ENCODE measurements at places on chromosomes 6 and 20.

- no peak for DNase-seq
Observed at GRCh38 chr6:161342039-161342438, 68.2 kb upstream of the AGPAT4 start.

- DNase-seq, result no peak
Observed at GRCh38 chr20:34190679-34191090, 50.5 kb upstream of the ASIP start.

DNA sequence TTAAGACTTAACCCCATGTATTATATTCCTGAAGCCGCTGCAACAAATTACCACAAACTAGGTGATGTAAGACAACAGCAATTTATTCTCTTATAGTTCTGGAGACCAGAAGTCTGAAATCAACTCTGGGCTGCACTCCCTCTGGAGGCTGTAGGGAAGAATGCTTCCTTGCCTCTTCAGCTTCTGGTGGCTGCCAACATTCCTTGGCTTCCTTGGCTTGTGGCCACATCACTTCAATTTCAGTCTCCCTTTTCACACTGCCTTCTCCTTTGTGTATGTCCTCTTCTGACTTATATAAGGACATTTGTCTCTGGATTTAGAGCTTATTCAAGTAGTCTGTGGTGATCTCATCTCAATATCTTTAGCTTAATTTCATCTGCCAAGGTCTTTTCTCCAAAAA is 141.6 kb downstream of the DHX35 start:
- no peak for DNase-seq

GRCh38 chr6:134021396-134022122 is 30.9 kb downstream of the SLC2A12 start:
- DNase-seq, result no peak

DNA sequence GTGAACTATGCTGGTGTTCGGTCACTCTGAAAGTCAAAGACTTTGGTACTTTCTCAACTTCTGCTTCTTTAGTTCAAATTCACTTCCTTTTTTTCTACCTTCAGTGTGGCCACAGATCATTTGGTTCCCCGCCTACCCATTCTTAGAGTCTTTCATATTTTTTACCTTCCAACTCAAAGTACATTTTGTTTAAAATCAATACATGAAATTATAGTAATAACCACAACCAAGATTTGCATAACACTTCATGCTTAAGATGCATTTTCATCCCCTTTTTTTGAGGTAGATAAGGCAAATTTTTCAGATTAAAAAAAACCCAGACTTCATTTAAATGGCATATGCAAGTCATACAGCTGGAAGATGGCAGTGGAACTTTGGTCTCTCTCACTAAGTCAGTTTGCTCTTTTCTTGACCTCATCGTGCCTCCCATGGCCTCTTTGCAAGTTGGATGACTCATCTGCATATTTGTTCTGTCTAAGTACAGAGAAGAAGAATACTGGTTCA is 11.9 kb upstream of the CNR1 start:
- DNase-seq, result no peak

- DNase-seq, result no peak
Observed at GRCh38 chr6:128711149-128711548, 171.8 kb upstream of the LAMA2 start.

- no peak for DNase-seq
Observed at GRCh38 chr6:113356139-113356538, 501.0 kb upstream of the MARCKS start.

DNA sequence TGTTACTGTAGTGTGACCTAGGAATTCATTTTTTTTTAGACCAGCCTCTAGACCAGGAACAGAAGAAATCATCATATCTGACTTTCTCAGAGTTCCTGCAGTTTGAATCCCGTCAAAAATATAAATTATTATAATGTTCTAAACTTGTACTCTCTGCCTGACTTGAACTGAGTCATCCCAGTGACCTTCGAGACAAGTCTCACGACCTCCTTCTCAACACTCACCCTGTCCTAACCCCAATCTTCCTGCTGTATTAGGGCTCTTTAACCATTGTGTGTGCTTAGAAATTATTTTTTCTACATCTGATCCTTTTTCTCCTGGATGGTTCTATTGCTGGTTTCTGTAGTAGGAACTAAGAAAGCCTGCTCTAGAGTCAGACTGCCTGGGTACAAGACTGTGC is 21.5 kb downstream of the ADGRF5 start:
- no peak for DNase-seq

DNA sequence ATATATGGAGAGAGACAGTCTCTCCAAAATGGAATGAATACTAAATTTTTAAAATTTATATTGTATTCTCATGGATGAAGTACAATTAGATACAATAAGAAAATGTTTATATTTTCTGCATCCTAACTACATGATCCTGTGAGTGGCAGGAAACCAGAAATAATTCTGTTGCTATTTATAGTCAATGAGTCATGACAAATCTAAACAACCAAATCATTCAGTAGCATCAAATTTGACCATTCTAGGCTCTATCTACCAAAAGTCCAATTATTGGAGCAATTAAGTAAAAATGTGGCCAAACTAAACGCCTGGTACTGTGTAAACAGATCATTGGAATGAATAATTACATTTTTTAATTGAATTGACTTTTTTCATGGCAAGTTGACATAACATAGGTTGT is 959.8 kb downstream of the EPHA7 start:
- no peak for DNase-seq

DNA sequence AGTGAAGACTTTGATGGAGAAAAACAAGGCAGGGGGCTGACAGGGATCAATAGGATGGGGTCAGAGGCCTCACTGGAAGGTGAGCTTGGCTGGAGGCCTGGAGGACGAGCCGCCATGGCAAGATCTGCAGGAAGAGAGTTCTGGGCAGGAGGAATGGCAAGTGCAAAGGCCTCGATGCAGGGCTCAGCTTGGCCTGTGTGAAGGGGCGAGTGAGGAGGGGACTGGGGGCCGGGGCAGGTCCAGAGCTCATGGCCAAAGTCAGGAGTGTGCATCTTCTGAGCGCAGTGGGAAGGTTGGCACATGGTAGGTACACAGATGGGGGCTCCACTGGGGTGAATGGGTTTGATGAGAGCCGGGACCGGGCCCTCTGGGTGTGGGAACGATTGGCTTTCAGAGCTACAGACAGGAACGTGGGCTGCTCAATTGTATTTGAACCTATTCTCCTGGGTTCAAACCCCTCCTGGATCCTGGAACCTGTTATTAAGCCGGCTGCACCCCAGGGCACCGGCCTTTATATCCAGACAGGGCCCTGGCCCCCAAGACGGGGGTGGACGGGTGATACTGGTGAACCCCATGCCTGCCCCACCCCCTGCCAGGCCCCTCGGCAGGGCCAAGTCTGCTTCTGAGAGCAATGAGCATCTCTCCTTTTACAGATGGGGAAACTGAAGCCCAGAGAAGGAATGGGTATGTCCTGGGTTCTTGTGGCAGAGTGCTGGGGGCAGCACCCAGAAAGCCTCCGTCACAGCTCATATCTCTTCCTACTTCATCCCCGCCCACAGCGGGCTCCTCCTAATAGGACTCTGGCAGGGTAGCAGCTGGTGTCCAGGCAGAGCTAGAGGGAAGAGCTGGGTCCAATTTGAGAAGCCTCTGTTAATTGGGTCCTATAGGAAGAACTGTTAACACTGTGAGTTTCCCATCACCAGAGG is 106.1 kb downstream of the CEBPB start:
- no peak for DNase-seq

- DNase-seq, result no peak
Observed at GRCh38 chr6:75566137-75566767, 35.4 kb upstream of the SENP6 start.

DNA sequence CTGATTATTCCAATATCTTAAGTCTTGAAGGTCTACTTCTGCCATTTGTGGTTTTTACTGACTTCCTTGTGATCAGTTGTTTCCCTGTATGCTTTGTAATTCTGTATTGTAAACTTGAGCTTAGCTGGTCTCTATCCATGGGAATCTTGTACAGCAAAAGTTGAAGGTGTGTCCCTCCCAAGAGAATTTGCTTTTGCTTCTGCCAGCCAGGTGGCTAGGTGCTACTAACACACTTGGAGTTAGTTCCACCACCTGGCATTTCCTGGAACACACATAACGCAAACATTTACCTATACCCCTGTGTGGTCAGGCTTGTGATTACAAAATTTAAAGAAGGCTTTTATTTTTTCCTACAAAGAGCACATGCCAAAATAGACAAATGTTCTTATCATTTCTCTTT is 141.2 kb downstream of the GRM4 start:
- DNase-seq, result no peak

DNA sequence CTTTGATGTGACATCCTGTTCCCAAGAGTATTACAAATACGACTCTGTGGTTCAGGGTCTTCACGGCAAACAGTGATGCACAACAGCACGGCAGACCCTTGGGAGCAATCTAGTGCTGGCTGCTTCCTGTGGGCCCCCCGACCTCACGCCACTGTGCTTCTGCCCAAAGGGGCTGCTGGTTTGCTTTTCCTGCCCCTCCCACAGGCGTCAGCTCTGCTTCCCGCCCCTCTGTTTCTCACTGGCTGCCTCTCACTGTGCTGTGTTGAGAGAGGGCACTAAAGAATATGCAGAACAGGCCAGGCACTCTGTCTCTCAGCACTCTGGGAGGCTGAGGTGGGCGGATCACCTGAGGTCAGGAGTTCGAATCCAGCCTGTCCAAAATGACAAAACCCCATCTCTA is 554.5 kb upstream of the AGPAT4 start:
- DNase-seq, result no peak

DNA sequence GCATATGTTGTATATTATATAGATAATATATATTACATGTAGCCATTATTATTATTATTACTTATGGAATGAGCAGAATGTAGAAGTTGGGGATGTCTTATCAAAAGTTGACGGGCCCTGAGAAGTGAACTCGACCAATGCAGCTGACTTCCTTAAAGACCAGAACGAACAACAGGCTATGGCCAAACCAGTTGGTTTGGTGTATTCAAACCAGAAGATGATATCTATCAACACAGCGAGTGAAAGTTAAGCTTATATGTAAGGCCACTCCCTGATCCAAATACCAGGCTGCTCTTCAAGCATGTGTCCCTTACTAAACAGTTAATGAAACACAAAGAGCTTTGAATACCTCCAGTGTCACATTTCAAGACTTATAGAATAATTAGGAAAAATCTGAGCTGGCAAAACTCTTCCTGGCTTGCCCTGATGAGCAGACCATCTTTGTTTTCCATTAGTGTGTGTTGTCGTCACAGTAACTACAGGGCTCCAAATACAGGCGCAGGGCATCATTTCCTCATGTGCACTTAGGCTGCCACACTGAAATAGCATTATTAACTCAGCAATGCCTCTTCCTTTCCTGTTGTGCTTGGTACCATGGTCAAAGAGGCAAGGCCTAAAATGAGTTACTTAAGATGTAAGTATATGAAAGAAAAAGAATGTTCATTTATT is 6.6 kb downstream of the FILIP1 start:
- no peak for DNase-seq

DNA sequence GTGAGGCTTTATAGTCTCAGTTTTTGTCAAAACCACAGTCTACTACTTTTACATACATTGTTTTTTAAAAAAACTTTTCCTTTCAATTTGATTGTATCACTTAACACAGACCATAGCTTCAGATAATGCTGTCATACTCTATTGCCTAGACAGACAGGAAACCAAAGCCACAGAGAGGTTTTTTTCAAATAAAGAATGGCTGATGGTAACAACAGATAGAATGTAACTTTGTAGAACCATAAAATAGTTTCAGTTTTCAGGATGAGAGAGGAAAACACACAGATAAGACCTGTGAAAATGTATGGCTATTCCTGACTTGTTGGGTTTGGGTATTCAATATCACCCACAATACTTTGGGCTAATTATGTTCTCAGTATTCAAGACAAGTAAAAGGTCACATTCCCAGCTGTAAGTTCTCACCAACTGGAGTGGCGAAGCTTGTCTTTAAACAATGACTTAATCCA is 94.0 kb downstream of the ADGRG6 start:
- DNase-seq, result no peak

DNA sequence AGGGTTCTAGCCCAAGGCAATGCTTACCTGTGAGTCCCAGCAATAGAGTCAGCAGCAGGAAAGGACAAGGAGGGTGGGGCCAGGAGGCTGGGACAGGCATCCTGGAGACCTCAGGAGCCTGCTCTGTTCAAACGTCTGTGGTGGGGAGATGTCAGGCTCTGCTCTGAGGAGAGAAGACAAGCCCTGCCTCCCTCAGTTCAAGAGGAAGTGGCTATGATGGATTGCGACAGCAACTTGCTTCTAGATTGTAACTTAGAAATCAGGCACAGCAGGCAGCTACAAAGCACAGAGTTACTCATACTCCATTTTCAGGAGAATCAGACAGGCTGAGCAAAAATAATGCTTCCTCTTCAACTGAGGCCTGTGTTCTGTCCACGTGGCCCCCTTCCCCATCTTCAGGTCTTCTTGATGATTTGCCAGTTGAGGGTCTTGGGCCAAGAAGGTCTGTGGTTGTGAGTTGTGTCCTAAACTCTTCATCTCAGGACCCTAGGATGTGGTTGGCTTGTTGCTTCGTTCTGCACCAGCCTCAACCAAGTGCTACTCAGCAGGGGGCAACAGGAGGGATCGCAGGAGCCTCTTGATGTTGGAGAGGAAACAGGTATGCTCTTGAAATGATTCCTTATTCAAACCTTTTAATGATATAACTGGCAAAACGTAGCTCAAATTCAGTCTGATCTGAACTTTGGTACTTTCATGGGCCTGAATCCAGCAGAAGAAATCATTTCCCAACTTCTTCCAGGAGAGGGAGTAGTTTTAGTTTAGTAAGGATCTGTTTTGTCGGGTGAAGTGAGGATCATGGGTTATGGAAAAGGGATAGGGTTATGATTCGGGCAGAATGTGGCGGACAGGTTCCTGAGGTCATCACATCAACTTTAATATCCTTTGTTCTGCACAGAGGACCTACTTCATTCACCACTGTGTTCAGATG is 31.0 kb downstream of the SIRPB1 start:
- DNase-seq, result no peak

- DNase-seq, result no peak
Observed at GRCh38 chr20:63768591-63769515, 29.3 kb downstream of the SLC2A4RG start.

- no peak for DNase-seq
Observed at GRCh38 chr20:35891375-35891774, 62.9 kb downstream of the SCAND1 start.

GRCh38 chr6:3076320-3076719 is 8.0 kb downstream of the RIPK1 start:
- no peak for DNase-seq

- no peak for DNase-seq
Observed at GRCh38 chr6:35085359-35086281, 55.5 kb downstream of the TCP11 start.

GRCh38 chr20:22567944-22568871 is 16.2 kb downstream of the FOXA2 start:
- no peak for DNase-seq

- no peak for DNase-seq
Observed at GRCh38 chr6:112049026-112049799, 4.7 kb upstream of the CCN6 start.

- DNase-seq, result peak; percentile 18
Observed at GRCh38 chr6:13924146-13924948, 405 bp upstream of the RNF182 start.

- DNase-seq, result no peak
Observed at GRCh38 chr6:89281779-89282246, 33.3 kb downstream of the GABRR2 start.
